ENCODE measurements at places on chromosomes 5 and 9. TPM values are rescaled to one million over a fixed set of nuclear protein-coding genes. Genes with fewer than 3 reads are reported as not detected.

Gene DRD1
- 0.15 TPM for total RNA-seq

Gene GDNF
- total RNA-seq: 3.9 TPM

Gene TLX3
- total RNA-seq: not detected

Gene DDX4
- total RNA-seq: not detected

Gene PLK2
- 14.7 TPM for total RNA-seq

Gene COL15A1
- total RNA-seq: 72.0 TPM

Gene NIPAL4
- not detected for total RNA-seq

Gene TSPAN17
- total RNA-seq: 8.3 TPM

Gene CTXN3
- not detected for total RNA-seq

Gene INIP
- 14.4 TPM for total RNA-seq

Gene LMX1B
- not detected for total RNA-seq

Gene PIP5KL1
- total RNA-seq: 2.1 TPM

Gene C9orf50
- not detected for total RNA-seq
